Activated naive CD8-positive, alpha-beta T cell treated with anti-CD3 and anti-CD28 coated beads for 36 hours (primary cell): ENCODE measurements at places on chromosomes 6 and 20. TPM values are rescaled to one million over a fixed set of nuclear protein-coding genes. Genes with fewer than 3 reads are reported as not detected.

DNA sequence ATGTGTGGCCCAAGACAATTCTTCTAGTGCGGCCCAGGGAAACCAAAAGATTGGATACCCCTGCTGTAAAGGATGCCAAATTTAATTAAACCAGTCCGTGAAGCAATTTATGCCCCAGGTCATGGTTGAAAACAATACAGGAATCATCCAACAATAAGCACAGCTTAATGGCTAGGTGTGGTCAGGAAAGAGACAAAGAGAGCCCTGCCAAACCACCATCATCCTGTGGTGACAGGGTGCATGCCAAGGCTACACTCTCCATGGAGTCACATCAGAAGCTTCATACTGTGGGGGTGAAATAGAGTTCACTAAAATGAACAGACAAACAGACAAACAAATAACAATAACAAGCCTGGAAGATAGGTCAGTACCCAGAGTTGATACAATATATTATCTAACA, 62.7 kb downstream of the DZANK1 start:
- DNase-seq: no peak
- no peak overlapping the region for H3K4me3 ChIP-seq
- peaks cover 7% of the 10 kb centered on the region for H3K36me3 ChIP-seq
- H3K27ac ChIP-seq: no peak overlapping the region

DNA sequence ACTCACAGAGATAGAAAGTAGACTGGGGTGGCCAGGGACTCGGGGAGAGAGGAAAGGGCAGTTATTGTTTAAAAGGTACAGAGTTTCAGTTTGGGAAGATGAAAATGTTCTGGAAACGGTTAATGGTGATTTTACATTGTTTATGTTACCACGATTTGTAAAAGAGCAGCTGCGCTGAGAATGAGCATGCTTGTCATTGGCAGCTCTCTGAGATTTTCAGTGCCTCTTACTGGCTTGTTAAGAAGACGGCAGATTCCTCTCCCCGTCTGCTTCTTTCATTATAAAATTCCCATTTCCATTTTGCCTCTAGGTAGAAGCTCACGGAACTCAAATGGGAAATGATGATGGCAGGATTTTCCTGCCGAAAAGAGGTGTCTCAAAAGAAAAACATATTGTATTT, 39.7 kb upstream of the PPP1R3G start:
- no peak for DNase-seq
- no peaks in the 10 kb centered on the region for H3K4me1 ChIP-seq
- no peak overlapping the region for H3K27ac ChIP-seq
- peaks cover 22% of the 10 kb centered on the region for H3K36me3 ChIP-seq
- no peak overlapping the region for H3K4me3 ChIP-seq

SOX18 gene
- not detected for total RNA-seq

ARMC12 gene
- 1.8 TPM for total RNA-seq

- no peak for DNase-seq
- no peaks in the 10 kb centered on the region for H3K27me3 ChIP-seq
- H3K4me3 ChIP-seq: no peak overlapping the region
Measured at GRCh38 chr20:4848041-4848440, 126.3 kb downstream of the PRND start.

GLP1R gene
- total RNA-seq: 0.43 TPM

GRCh38 chr6:142356201-142356883, 54.5 kb downstream of the ADGRG6 start:
- peak; percentile 10 for DNase-seq
- H3K4me1 ChIP-seq: peaks cover 21% of the 10 kb centered on the region

SLC17A2 gene
- not detected for total RNA-seq

DNA sequence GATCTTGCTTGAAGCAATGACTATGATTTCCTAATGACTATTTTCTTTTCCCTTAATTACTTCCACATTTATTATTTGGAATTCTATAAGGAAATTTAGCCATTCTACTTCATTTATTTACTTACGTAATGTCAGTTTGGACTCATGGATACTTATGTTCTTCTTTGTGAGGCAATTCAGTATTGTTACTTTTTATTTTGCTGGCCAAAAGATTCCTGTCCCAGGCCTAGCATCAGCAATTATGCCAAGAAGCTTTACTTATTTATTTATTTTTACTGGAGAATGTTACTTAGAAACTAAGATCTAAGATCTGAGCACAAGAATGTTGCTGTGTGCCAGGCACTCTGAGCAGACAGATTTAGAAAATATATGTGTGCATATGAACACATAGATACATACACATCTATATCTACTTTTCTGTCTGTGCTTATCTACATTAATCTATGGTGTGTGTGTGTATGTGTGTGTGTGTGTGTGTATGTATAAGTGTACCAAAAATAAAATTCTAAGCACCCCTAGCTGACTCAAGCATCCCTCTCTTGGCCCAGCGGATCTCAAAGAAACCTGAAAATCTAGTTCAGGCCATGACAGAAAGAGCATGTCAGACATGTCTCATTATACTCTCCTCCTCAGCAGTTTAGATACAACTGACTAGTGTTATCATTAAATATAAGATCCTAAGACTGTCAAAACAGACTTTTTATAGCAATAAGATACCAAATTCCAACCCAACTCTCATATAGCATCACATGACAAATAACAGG, 640.0 kb upstream of the GJE1 start:
- peaks cover 5% of the 10 kb centered on the region for H3K4me1 ChIP-seq
- no peak overlapping the region for H3K27ac ChIP-seq
- H3K27me3 ChIP-seq: no peaks in the 10 kb centered on the region
- no peaks in the 10 kb centered on the region for H3K36me3 ChIP-seq

GNAS-AS1 gene
- 1.3 TPM for total RNA-seq

SLC22A7 gene
- not detected for total RNA-seq

REV3L gene
- total RNA-seq: 17.0 TPM

DNA sequence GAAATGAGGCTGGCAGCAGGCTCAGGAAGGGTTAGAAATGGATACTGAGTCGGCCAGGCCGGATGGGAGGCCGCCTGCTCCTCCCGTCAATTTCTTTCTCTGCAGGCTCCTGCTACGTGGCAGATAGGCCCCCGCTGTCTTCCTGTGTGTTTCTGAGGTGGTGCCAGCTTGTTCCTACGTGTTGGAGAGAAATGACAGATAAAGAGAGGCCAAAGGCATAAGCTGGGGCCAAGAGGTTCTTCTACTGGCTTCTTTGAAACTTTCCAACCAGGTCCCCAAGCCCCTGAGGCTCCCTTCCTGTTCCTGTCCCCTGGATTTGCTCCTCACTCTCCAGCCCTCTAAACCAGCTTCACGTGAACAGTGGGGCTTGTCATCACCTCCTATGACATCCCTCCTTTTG, 76.8 kb downstream of the TCP11 start:
- no peaks in the 10 kb centered on the region for H3K36me3 ChIP-seq
- H3K27ac ChIP-seq: no peak overlapping the region
- no peaks in the 10 kb centered on the region for H3K4me1 ChIP-seq
- no peak overlapping the region for H3K4me3 ChIP-seq
- no peak for DNase-seq
- H3K27me3 ChIP-seq: no peaks in the 10 kb centered on the region

DNA sequence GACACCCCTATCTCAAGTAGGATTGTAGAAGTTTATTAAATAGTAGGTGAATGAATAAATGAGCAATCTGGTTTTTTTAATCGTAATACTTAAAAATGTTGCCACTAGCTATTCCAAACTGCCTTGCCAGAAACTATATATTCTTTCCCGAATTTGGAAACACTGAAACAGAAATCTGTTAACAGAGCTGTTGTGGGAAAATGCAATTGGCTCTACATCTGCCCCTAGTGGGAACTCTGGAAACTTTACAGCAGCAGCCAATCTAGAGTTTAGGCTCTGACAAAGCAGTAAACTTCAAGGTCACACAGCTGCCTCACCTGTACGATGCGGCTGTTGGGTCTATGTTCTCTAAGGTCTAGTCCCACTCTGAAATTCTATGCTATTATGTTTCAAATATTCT, 41.7 kb downstream of the SYNE1 start:
- DNase-seq: no peak
- H3K4me3 ChIP-seq: no peak overlapping the region
- H3K27ac ChIP-seq: no peak overlapping the region
- H3K36me3 ChIP-seq: no peaks in the 10 kb centered on the region

DNA sequence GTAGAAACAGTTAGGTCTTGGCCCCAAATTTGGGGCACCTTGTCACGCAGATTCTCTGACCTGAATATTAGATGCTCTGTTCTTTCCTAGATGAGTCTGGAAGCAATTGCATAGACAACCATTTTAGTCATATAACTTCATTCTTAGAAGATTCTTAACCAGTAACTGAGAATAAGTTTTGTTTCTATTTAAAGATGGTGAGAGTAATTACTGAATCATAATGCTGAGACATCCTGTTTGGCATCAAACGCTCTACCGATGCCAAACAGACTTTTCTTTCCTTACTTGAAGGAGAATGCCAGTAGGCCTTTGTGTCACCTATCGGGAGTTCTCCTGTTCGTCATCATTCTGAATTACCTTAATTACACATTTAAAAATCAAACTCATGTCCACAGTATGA, 131.6 kb upstream of the ID4 start:
- H3K27me3 ChIP-seq: no peaks in the 10 kb centered on the region
- no peak overlapping the region for H3K4me3 ChIP-seq
- H3K36me3 ChIP-seq: no peaks in the 10 kb centered on the region
- H3K27ac ChIP-seq: no peak overlapping the region

- DNase-seq: no peak
- no peak overlapping the region for H3K27ac ChIP-seq
- H3K4me3 ChIP-seq: no peak overlapping the region
- peaks cover 3% of the 10 kb centered on the region for H3K27me3 ChIP-seq
- peaks cover 5% of the 10 kb centered on the region for H3K4me1 ChIP-seq
Measured at GRCh38 chr20:4702562-4703280, 19.0 kb upstream of the PRND start.

DNA sequence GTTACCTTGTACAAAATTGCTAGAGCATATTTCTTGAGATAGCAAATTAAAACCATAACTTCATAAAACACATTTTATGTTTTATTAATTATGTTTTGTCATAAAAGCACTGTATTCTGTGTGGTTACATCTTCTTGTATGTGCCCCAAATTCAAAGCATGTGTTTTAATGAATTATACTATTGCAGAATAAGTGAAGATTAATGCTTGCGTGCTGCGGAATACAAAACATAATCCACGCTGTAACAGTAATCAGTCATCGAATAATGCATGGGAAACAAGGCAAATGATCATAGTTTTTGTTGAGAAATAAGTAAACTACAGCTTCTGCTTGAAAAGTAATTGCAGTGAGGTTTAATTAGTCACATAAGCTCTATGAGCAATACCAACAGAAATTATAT, 459.2 kb upstream of the SOX4 start:
- DNase-seq: no peak
- H3K36me3 ChIP-seq: peaks cover 3% of the 10 kb centered on the region
- H3K4me3 ChIP-seq: no peak overlapping the region
- no peak overlapping the region for H3K27ac ChIP-seq
- no peaks in the 10 kb centered on the region for H3K4me1 ChIP-seq
- no peaks in the 10 kb centered on the region for H3K27me3 ChIP-seq

DNA sequence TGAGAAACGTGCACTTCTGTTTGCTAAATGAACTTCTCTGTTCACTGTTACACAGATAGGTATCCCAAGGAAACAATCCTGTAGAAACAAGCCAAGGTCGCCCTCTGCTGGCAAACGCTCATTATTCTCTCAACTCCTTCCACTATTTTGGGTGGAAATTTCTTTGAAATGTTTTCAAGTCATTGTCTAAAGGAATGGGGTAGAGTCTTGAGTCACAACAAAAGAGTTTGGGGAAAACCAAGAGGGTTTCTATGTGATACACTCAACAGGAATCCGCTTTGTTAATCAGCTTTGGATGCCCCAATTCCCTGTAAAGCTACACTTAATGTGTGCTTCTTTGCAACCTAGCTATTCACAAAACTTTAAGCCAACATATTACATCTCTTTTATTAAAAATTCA, 4.6 kb upstream of the RAE1 start:
- peaks cover 8% of the 10 kb centered on the region for H3K4me1 ChIP-seq
- H3K36me3 ChIP-seq: no peaks in the 10 kb centered on the region
- H3K27me3 ChIP-seq: peaks cover 10% of the 10 kb centered on the region
- DNase-seq: peak; percentile 49
- no peak overlapping the region for H3K27ac ChIP-seq

DNA sequence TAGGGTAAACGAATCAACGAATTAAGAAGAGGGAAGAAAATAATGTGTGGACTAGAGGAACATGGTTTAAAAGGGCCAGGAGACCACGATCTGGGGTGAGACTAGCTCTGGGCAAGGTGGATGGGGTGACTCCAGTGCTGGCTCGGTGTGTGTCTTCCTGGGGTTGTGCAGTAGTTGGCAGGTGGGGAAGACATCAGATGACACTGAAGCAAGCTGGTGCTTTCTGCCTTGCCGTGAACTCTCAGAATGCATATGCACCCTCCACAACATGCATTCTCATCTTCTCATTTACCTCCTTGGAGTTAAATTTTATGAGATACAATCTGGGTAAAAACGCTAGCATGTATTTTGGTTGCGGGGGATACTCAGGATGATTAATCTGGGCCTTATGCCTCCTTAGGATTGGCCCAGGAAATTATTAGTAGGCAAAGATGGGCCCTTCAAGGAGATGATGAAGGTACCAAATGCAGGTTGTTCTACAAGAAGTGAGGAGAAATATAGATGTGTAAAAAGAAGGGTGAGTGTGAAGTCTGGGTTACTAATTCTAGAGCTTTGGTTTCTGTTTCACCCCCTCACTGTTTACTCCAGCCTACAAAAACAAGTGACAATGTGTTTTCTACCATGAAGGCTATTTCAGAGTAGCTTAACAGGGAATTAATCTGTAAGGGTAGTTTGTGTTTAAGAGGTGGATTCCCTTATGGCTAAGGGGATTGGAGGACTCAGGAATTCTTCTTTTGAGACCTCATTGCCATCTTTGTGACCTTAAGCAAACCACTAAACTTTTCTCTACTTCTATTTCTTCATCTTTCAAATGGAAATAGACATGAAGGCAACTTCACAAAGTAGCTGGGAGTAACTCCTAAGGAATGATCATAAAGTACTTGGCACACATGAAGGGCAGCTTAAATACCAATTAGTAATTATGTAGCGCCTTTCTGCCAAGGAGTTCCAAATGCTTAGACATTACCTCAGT, 71.0 kb upstream of the SUPT3H start:
- H3K27me3 ChIP-seq: no peaks in the 10 kb centered on the region
- H3K4me1 ChIP-seq: peaks cover 48% of the 10 kb centered on the region
- no peak overlapping the region for H3K27ac ChIP-seq
- DNase-seq: no peak
- no peak overlapping the region for H3K4me3 ChIP-seq

BNIP5 gene
- total RNA-seq: not detected

DNA sequence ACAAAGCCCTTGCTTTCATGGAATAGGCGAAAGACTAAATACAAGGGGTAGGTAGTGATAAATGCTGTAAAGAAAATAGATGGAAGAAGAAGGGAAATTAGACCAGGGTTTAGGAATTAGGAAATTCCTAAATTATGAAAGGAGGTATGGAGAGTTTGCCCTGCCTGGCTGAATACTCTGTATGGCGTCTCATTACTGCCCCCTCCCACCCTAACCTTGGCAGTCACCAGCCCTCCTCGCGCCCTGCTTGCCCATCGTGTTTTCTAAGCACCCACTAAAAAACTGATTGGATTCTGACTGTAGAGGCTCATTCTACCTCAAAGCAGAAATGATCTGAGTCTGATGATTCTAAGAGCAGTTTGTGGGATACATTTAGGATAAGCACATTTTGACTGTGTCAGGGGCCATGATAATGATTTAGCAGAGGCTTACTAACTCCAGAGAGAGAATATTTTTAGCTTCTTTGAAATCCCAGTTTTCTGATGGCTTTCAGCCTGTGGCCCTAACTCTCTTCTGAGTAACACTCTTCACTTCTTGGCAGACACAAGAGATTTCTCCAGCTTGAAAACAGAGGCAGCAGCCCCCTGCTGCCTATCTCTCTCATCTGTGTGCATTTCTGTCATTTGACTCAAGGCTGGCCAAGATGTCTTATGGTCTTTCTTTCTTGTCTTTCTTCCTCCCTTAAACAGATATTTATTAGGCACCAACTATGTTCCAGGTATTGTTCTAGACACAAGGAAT, 1.4 kb upstream of the CHD6 start:
- peaks cover 31% of the 10 kb centered on the region for H3K4me1 ChIP-seq
- H3K27ac ChIP-seq: no peak overlapping the region
- H3K36me3 ChIP-seq: no peaks in the 10 kb centered on the region
